ENCODE measurements at places on chromosomes 5 and 9. TPM values are rescaled to one million over a fixed set of nuclear protein-coding genes. Genes with fewer than 3 reads are reported as not detected.
A peak's percentile ranks its signal among the peaks of the same experiment; 100 is the strongest.

- peak; percentile 71 for DNase-seq
Measured at GRCh38 chr5:53479590-53480415, 626 bp upstream of the FST start.

INSL4 gene
- not detected for total RNA-seq

DNA sequence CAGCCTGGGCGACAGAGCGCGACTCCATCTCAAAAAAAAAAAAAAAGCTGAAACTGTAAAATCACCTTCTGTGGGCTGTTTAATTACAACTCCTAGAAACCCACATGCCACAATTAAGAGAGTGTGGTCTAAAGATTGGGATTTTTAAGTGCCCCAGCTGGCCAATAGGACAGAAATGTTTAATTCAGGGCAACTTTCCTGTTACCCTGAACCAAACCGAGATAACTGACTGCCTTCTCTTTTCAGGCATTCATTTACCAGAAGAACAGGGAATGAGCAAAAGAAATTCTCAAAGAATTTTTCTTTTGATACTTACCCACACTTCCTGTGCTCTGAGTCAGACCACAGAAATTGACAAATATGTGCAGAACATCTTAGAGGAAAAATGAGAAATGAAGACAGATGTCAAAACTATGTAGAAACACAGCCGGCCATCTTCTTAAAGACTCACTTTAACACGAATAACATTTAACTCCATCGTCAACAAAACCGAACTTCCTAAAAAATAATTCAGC, 221.3 kb upstream of the DAPK1 start:
- DNase-seq = no peak

DNA sequence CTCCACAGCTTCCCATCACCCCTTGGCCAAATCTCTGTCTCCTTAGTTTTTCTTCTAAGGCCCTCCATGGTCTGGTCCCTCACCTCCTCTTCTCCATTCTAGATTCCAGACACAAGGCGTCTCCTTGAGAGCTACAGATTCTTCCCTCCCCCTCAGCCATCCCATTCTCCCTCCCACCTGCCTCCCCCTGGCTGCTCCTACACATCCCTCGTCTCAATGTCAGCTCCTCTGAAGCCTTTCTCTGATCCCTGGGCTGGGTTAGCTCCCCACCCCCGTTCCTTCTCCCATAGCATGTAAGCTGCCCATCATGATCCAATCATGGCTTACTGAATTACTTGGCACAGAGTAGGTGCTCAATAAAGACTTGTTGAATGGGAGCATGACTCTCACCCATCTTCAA, 69.0 kb downstream of the ANKH start:
- no peak for DNase-seq

GRCh38 chr9:94167376-94167890, 83.2 kb downstream of the PTPDC1 start:
- DNase-seq = no peak

GRCh38 chr5:389891-390622, 52.9 kb upstream of the EXOC3 start:
- DNase-seq = no peak

DNA sequence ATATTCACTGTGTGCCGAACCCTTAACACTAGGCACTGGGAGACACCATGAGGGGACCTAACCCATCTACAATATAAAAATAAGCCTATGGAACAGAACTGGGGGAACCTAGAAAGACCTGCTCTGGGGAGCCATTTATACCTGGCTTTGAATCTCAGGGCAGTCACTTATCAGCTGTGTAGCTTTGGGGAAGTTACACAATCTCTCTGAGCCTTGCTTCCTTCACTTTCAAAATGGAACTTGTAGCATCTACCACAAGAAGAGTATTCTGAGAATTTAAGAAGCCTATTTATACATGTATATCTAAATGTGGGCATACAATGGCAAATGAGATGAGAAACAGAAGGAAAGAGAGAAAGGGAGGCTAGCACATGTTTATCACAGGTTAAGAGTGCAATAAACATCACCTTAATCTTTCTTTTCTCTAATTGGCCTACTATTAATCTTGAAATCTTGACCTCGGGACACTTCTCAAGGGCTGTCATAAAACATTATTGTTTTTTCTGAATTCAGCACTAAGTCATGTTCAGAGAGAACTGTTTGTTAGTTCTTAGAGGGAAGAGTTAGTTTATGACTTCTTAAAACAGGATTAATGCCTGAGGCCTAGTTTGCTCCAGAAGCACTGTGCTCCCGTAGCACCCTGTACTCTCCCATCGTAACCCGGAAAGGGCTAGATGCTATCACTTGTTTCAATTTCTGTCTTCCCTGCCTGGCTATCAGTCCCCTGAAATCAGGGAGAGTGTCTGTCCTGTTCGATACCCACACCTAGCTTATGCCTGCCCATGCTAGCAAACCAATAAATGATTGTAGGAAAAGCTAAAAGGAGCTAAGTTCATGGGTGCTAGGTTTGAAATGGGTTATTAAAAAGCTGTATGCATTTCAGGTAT, 606.4 kb upstream of the CLINT1 start:
- no peak for DNase-seq

IL4 gene
- total RNA-seq = not detected

DNA sequence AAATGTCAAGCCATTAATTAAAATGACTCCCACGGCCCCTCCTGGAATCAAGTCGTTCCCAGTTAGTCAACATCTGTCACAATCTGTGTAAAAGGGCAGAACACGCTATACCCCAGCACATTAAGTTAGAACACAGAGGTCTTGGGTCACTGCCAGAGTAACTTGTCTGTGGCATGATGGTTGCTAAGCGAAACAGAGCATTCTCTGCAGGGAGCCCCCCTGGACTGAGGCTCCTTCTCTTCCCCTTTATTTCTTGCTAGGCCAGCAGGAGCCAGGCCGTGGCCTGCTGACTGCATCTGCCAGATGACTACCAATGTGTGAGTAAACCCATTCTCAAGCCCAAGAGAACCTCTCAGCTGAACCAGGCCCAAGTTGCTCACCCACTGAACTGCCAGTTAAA, 51.9 kb upstream of the ZBED3 start:
- no peak for DNase-seq

NUTM2G gene
- total RNA-seq = not detected

GRCh38 chr5:132065351-132065937, 5.0 kb downstream of the IL3 start:
- peak; percentile 48 for DNase-seq

PPP1R2B gene
- not detected for total RNA-seq

ISL1 gene
- total RNA-seq = not detected

DNA sequence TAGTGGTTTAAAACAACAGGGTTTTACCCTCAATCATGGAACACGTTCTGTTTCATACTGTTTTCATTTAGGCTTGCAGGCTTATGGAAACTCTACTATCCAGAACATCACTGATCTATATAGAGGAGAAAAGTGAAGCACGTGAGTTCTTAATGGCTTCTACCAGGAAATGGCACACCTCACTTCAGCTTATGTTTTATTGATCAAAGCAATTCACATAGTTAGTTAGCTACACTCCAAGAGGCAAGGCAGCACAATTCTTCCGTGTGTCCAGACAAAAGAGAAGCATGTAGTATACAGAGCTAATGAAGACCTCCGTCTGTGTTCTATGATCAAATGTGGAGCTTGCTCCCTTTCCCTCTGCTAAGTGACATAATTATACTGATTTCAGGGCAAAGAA, 353.3 kb upstream of the CD180 start:
- DNase-seq = no peak

DNA sequence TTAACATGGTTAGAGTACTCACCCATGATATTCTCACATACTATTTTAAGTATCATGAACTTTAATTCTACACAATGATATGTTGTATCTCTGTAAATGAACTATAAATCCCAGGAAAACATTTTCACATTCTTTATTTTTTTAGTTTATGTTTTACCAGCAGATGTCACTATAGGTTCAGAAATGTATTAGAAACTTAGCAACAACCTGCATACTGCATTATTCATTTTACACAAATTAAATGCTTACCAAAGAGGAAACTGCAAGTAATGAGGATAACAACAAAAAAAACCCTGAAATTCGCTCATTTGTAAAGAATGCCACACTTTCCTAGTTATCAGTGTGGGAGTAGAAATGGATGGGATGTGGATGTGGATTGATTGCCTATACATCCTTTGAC, 217.5 kb upstream of the OTULINL start:
- no peak for DNase-seq

DNA sequence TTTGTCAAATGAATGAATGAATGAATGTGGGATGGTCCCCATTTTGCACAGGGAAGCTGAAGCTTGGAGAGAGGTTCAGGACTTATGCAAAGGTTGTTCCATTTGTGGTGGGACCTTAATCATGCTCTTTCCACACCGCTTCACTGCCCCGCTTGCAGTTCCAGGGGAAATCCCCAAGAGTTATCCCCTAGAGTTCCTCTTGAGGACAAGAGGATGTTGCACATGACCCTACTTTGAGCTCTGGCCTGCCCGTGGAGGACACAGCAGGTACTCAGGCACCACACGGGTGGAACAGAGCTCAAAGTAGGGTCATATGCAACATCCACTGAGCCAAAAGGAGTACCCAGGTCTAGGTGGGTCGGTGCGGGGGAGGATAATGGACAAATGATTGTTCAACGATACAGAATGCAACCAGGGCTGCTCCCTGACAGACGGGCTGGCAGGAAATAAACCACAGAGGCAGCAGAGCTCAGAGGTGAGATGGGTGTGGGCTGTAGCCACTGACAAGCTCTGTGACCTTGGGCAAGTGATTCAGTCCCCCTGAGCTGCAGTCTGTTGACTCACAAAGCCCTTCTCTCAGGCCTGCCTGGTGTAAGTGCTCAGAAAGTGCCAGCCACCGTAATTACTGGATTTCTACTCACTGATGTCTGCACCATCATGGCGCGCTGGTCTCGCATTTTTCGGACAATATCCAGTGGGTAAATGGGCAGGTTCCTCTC, 60.3 kb upstream of the EPB41L4B start:
- no peak for DNase-seq

DNA sequence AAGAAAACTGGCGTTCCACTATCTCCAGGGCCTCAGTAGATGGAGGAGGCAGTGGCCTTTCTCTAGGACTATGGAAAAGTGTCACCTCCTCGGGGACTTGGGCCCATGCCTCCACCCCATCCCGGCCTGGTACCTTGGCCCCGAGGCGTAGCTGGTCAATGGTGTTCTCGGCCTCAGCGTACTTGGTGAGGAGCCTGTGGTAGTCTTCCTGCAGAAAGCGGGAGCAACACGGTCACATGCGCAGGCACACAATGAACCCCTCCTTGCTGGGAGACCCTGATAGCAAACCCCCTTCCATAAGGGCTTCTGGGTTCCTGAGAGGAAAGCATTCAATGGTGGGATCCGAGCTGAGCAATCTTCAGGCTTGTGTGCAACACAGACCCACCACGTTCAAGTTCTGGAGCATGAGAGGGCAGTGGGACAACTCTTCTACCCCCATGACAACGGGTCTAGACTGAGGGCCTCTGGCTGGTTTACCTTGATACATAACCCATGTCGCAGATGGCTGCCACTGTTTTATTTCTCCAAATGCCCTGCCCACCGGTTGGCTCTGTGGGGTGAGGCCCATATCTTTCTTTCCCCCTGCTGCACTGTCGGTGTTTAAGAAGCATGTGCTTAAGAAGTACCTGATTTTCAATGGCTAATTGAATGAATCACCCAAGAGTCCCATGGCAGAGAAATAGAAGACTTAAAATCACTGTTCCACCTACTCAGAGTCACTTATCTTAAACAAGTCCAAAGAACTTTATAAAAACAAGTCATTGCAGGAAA, 13.6 kb downstream of the AKNA start:
- DNase-seq = no peak

- DNase-seq = no peak
Measured at GRCh38 chr9:96423985-96424336, 5.8 kb upstream of the ZNF367 start.

DNA sequence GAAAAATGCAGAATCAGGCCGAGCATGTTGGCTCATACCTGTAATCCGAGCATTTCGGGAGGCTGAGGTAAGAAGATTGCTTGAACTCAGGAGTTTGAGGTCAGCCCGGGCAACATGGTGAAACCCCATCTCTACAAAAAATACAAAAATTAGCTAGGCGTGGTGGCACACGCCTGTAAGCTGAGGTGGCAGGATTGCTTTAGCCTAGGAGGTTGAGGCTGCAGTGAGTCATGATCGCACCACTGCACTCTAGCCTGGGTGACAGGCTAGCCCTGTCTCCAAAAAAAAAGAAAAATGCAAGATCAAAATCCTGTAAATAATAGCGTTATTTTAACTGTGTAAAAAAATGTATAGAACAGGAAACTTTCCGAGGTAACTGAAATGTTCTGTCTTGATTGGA, 39.4 kb downstream of the RNF44 start:
- no peak for DNase-seq

GRCh38 chr9:89372230-89372816, 54.0 kb downstream of the SECISBP2 start:
- no peak for DNase-seq

PCDHGA3 gene
- 12.2 TPM for total RNA-seq

IFNA2 gene
- not detected for total RNA-seq

GRCh38 chr5:160835376-160835775, 16.6 kb downstream of the ATP10B start:
- no peak for DNase-seq

- no peak for DNase-seq
Measured at GRCh38 chr9:128025736-128026135, 41.4 kb downstream of the NAIF1 start.

DNA sequence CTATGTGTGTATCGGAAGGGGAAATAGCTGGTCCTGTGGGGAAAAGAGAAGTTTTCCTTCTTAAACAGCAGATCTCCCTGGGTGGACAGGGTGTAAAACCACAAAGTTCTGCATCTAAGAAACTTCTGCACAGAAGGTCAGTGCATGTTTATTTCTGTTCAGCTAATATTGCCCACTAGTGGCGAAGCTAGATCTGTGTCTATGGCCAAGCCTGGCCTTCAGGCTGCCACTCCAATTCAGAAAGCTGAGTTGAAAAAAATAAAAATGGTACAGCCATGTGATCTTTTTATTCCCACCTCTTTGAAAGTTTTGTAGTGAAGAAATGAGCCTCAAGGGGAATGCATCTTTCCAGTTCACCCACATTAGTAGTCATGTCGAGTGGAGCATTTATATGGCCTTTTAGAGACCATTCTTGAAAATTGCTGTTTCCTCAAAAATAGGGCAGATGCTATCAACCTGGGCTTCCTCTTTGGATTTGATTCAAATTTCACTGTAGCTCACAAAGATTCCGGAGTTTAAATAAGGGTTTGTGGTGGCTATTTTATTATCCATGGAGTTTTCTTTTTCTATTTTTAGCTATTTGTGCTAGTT, 488.0 kb downstream of the PRELID2 start:
- no peak for DNase-seq

DNA sequence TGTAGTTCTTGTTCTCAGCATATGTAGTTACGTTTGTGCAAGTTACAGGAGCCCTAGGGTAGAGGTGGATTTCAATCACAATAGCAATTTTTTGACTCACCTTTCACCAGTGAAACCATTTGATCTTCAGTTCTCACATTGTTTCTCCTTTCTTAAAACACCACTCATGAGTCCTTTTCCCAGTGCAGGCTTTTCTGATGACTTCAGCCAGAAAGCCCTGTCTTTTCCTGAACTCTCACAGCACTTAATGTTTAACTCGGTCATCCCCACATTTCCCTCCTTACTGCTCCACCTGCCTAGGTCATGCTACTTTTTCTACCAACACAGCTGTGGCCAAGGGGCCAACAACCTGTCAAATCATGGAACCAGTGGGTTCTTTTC, 37.9 kb downstream of the ARHGEF28 start:
- DNase-seq = no peak

ST8SIA4 gene
- total RNA-seq = 3.2 TPM

GRCh38 chr9:126431077-126431742, 104.6 kb downstream of the MVB12B start:
- DNase-seq = no peak

- DNase-seq = peak; percentile 50
Measured at GRCh38 chr9:135797507-135798262, 95.7 kb downstream of the KCNT1 start.

GRCh38 chr5:82306151-82306550, 28.0 kb upstream of the RPS23 start:
- DNase-seq = no peak

Data from left ventricle myocardium inferior (tissue), 1 donor.